ENCODE measurements at places on chromosomes 7 and 10. TPM values are rescaled to one million over a fixed set of nuclear protein-coding genes. Genes with fewer than 3 reads are reported as not detected.

Gene CRCP
- 33.8 TPM for total RNA-seq

DNA sequence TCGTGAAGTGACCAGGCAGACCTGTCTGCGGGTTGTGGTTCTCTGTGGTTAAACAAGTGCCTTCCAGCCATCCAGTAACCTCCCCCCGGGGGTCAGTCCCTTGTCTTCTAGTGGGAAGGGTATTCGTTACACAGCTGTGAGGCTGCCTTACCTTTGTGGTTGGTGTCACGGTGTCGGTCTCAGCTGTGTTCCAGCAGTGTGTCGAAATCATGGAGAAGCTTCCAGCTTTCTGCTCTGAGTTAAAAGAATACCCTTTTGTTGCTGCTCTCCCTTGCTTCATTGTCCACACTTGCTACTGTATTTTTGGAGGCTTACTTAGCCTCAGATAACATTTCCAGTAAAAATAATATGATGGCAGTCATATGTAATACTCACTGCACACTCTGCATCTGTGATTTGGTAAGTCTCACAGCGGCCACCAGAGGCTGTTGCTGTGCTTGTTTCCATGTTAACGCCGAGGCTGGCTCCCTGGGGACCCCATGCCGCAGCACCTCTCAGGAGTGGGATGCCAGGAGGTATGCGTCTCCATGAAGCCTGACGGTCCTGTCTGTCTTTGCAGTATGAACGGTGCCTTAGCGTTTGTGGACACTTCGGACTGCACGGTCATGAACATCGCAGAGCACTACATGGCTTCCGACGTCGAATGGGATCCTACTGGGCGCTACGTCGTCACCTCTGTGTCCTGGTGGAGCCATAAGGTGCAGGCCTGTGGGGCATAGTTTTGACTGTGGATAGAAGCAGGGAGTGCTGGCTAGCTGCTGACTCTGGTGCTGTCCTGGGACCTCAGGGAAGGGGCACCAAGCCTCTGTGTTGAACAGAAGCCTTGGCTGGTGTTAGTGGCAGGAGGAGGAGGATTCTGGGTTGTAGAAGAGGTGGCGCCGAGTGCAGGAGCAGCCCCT is 20.5 kb downstream of the EIF3B start:
- DNase-seq, result no peak

- DNase-seq, result no peak
Observed at GRCh38 chr7:152590481-152590880, 85.5 kb downstream of the XRCC2 start.

DNA sequence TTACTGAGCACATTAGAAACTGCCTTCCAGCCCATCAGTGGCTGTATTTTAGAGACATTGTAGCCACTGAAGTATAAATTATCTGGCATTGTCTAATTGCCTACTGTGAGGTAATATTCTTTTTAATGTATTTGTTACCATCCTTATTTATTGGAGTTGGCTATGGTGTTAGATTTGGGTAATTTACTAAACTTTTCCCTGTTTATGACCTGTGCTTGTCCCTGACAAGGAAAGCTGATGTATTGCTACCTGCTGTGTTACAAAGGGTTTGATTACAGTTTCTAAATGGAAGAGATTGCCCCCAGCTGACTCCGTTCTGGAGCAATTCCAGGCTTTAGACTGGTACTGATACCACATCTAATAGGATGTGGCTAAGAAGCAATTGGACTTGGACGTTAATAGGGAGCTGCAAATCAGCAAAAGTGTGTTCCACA is 12.3 kb upstream of the ASCC1 start:
- no peak for DNase-seq

DNA sequence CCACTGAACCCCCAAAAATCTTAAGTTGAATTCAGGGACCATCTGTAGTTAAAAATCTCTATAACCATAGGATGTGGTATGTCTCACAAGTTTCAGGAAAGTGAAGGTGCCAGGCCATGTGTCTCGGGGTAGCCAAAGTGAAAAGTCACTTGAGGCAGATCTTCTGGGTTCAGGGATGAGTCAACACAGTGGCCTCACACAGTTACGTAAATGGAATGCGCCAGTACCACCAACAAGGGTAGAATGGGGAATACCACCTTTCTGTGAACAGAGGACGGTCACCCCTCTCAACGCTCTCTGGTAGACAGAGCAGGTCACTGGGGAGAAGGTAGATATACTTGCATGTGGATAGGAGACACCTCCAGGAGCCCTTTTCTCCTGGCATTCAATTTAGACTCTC is 71.4 kb downstream of the ELMO1 start:
- no peak for DNase-seq

Gene ADAMTS14
- 0.06 TPM for total RNA-seq

GRCh38 chr7:103690242-103690974 is 244.4 kb upstream of the SLC26A5 start:
- no peak for DNase-seq

GRCh38 chr10:57959318-57960006 is 308.2 kb downstream of the IPMK start:
- no peak for DNase-seq

Gene RPEL1
- 0.10 TPM for total RNA-seq

Gene FBXL13
- 0.82 TPM for total RNA-seq

DNA sequence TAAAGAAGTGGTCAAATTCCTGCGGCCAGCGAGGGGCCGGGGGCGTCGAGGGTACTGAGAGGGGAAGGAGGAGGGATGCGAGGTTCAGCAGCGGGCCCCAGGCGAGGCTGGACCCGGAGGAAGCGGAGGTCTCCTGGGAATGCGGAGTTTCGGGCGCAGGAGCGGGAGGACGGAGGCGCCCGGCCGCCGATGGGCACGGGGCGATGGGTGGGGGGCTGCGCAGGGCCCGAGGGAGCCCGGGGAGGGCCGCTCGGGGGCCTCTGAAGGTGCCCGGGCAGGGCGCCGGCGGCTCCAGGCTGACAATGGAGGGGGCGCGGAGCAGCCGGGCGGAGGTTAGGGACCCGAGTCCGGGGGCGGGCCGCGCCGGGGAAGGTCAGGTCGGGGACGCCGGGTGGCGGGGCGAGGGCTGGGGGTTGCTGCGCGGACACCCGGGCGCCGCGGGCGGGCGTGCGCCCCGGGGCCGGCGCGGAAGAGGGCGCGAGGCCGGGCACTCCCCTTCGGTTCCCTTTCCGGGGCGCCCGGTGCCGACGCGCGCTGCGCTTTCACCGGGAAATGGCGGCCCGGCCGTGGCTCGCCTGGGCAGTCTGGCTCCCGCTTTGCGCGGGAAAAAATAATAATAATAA is 683 bp downstream of the MACROH2A2 start:
- DNase-seq, result peak; percentile 36

DNA sequence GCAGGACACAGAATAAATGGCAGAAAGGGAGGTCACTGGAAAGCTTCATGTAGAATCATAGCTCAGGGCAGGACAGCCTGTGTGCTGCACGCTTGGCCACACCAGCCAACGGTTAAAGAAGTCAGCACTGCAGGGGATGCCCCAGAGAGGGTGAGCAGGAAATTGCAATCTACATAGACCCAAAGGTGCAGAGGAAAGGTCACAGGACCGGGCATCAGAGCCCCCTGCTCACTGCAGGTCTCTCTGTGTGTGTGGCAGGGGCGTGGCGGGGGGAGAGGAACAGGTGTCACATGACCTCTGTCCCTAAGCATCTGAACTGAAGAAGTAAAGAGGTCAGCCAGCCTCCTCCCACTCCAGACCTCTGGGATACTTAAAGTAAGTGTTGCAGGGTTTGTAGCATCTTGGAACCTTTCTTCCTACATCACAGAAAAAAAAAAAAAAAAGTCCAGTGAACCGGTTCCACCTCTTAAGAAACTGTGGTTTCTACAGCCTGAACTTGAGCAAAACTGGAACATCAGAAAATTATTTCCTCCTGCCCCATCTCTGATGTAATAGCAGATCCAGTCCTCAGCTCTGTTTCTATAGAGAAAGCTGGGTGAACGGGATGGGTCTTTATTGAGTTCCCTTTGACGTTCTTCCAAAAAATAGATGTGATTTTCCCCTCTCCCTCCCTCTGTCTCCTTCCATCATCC is 64.3 kb downstream of the RGS10 start:
- peak; percentile 56 for DNase-seq

Gene PALS2
- 38.5 TPM for total RNA-seq

DNA sequence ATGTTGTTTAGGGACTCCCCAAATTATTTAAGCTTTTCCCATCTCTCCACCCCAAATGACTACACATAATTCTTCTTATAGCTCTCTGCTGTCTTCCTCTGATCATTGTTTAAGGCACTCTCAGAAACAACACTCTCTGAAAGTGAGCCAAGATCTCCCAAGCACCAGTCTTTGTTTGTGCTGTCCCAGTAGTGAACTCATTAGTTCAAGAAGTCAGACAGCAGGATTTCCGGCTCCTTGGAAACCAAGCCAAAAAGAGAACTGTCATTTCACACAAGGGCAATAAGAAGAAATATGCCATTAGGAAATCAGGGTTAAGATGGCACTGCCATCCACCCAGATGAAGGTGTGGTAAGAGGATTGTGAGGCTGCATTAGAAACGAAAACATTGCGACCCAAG is 83.1 kb downstream of the FZD1 start:
- DNase-seq, result no peak

GRCh38 chr7:104271948-104272347 is 56.5 kb upstream of the LHFPL3 start:
- no peak for DNase-seq

Gene GPR26
- not detected for total RNA-seq

Gene CTAGE6
- total RNA-seq, result 0.52 TPM

GRCh38 chr10:79030705-79031104 is 38.1 kb upstream of the ZMIZ1 start:
- DNase-seq, result no peak

Gene SEMA3D
- total RNA-seq, result not detected

Gene WDR86
- total RNA-seq, result not detected

Gene GGCT
- 93.3 TPM for total RNA-seq

DNA sequence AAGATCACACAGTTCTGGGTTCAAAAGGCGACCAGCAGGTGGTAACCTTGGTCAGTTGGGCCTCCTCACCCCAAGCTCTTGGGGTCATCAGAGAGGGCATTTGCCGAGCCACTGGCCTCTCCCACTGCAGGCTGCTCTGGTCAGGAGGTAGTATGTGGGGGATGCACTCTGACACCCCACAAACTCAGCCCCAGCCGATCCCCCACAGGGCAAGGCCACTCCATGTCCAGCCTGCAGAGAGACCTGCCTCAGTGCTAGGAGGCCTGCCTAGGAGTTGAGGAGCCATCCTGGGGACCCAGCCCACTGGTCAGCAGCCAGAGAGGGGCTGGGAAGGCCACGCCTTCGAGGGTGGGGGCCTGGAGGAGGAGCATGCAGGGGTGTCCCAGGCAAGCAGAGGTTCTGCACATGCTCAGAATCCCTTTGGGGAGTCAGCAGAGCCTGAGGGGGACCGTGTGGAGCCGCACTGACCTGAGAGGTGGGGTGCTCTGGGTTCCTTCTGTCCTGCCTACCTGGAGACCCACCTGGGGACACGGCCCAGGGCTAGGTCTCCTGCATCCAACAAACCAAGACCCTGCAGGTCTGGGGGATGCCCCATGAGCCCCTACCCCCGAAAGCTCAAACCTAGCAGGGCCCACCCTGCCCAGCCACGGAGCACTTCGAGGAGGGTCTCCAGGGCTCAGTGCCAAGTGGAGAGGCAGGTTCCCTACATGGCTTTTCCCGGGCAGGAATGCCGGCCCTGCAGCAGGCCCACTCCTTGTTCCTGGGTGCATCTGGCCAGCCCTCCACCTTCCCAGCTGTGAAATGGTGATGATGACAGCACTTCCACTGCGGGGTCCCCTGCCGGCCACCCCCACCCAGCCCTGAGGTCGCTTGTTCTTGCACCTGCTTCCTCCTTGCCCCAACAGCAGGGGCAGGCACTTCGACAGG is 58.5 kb downstream of the RASGEF1A start:
- DNase-seq, result no peak

- DNase-seq, result no peak
Observed at GRCh38 chr7:158262284-158263109, 325.1 kb downstream of the PTPRN2 start.

DNA sequence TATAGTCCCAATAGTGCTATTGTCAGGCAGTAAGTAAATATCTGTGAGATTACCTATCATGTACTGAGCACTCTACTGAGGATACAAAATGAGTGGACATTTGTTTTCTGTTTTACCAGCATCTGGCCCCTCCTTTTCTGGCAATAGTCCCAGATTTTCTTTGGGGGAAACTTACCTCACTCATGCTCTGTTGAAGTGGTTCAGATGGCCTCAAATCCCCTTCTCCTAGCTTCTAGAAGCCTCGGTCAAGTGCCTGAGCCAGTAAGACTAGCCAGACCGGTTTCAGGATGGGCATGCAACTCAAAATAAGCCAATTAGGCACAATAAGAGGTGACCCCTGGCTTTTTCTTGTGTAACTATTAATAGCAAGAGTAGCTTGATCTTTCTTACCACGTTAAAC is 19.7 kb downstream of the TRDMT1 start:
- no peak for DNase-seq

- peak; percentile 76 for DNase-seq
Observed at GRCh38 chr7:23373151-23374004, 74.2 kb downstream of the MALSU1 start.

Gene FAM237B
- not detected for total RNA-seq

DNA sequence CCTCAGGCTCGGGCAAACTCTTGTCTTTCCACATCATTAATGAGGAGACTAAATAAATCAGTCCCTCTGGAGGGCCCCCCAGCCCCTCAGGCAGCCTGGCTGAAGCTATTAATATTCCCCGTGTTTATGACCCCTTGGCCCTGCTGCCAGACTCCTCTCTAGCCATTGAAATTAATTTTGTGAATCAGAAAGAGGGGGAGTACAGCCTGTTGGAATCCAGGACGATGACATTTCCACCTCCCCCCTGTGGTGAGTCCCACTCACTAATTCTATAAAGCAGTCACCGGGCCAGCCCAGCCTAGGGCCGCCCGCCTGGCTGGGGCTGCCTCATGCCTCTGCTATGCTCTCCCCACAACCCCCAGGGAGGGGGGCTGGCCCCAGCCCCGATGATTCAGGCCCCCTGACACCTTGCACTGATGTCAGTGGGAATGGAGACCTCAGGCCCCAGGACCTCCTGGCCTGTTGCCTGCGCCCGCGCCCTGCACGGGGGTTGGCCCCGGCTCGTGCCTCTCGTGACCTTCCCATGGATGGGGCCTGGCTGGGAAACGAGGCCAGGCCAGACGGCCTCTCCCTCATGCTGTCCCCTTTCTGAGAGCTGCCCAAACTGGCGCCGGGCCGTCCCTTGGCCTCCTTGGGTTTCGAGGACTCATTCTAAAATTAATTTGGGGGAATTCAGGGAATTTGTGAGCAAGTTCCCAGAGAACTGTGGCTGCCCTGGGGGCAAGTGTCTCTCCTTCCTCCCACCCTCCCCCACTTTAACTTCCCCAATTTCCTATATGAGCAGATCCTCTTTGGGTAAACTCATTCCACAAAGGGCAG is 34.0 kb downstream of the TMEM270 start:
- DNase-seq, result no peak

Measured in activated naive CD8-positive, alpha-beta T cell treated with anti-CD3 and anti-CD28 coated beads for 36 hours (primary cell).